Ovary (tissue), 10 donors: ENCODE measurements at places on chromosomes 2 and 18.

GRCh38 chr2:80050246-80050645 is 254.3 kb downstream of the LRRTM1 start:
- DNase-seq: no peak

DNA sequence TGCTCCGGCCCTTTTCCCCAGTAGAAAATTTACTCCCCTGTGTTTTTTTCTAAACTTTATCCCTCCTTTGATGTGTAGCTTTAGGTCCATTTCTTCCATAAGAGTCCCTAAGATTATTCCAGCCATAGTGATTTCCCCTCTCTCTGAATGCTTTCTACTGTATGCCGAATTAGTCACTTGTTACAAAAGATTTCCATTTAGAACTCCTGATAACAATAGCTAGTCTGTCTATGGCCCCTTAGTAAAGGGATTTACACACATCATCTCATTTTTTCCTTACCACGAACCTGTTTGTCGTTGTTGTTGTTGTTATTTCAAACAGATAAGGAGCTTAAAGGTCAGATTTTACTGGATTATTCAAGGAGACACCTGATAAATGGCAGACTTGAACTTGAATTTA is 256.1 kb downstream of the PAX3 start:
- DNase-seq: no peak

DNA sequence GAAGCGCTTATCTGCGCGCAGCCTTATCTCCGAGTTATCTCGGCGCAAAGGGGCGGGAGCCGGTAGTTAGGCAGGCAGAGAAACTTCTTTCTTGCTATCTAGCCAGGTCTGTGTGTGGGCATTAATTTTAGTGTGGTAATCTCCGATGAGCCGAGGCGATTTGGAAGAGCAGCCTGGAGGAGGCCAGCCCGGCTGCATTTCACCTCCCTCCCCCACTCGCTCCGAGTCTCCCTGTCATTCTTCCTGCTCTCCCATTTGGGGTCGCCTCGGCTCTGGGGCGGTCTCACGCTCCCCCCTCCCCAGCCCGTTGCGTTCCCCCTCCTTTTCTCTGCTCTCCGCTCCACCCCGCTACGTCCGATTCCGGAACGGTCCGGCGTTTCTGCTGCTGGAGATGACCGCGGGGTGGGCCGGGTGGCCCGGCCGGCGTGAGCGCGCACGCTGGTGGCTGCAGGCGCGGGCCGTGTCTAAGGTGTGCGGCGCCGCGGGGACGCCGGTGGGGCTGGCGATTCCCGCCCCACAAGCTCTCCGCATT is 566 bp downstream of the GATA6 start:
- peak; percentile 64 for DNase-seq

DNA sequence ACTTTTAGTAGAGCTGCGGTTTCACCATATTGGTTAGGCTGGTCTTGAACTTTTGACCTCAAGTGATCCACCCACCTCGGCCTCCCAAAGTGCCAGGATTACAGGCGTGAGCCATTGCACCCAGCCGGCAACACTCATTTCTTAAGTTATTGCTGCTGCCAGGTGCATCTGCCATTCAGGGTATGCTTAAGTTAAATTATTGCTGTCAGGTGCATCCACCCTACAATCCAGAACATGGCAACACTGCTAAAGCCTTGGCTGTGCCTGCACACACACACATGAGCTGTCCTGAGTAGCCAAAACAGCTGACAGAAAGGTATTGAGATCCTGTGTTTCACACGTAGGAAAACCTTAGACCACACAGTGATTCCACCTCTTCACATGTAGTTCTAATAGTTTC is 148.2 kb downstream of the FAM161A start:
- DNase-seq: no peak

DNA sequence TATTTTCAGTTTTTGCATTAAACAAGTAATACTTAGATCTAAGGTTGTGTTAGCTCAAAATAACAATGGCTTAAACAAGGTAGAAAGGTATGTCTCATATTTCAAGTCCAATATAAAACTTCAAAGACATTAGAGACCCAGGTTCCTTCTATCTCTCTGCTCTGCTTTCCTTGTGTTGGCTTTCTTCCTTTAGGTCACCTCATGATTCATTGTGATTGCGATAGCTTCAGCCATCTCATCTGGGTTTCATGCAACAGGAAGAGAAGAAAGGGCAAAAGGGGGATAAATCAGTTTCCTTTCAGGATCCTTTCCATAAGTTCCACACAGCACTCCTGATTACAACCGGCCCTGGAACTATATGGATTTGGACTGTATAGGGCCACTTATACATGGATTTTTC is 16.0 kb upstream of the TBR1 start:
- no peak for DNase-seq

DNA sequence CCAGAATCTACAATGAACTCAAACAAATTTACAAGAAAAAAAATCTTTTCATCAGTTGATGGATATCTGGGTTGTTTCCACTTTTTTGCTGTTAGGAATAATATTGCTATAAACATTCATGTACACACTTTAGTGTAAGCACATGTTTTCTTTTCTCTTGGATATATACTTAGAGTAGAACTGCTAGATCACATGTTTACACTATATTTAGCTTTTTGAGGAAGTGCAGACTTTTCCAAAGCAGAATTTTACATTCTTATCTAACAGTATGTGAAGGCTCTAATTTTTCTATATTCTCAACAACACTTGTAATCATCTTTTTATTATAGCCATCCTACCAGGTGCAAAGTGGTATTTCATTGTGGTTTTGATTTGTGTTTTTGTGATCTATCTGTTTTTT is 103.6 kb upstream of the RMP24 start:
- no peak for DNase-seq

DNA sequence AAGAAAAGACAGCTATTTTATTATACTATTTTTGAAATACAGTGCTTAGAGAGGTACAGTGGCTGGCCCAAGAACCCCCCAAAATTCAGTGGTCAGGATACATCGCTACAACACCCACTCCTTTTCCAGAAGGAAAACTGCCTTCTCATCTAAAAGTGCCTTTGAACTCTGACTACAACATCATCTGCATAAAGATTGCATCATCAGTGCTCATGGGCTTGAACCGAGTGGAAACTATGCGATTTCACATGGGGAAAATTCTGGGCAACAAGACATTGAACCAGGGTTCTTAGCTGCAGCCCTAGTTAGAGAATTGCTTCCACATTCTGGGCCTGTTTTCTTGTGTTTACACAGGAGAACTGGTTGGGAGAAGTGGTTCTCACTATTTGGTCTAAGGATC is 294.6 kb upstream of the SLC14A2 start:
- no peak for DNase-seq
